Right atrium auricular region (tissue), 2 donors: ENCODE measurements at places on chromosomes 13 and 19. TPM values are rescaled to one million over a fixed set of nuclear protein-coding genes. Genes with fewer than 3 reads are reported as not detected.

Gene PDX1
- total RNA-seq = not detected

- H3K36me3 ChIP-seq = no peaks in the 10 kb centered on the region
- H3K4me1 ChIP-seq = no peaks in the 10 kb centered on the region
- no peak overlapping the region for H3K27ac ChIP-seq
These were observed 1.2 kb upstream of the PALM3 start for GRCh38 chr19:14063105-14063504.

Gene ZNF575
- not detected for total RNA-seq

Gene EMC10
- total RNA-seq = 94.9 TPM

Gene LRRC63
- total RNA-seq = not detected

DNA sequence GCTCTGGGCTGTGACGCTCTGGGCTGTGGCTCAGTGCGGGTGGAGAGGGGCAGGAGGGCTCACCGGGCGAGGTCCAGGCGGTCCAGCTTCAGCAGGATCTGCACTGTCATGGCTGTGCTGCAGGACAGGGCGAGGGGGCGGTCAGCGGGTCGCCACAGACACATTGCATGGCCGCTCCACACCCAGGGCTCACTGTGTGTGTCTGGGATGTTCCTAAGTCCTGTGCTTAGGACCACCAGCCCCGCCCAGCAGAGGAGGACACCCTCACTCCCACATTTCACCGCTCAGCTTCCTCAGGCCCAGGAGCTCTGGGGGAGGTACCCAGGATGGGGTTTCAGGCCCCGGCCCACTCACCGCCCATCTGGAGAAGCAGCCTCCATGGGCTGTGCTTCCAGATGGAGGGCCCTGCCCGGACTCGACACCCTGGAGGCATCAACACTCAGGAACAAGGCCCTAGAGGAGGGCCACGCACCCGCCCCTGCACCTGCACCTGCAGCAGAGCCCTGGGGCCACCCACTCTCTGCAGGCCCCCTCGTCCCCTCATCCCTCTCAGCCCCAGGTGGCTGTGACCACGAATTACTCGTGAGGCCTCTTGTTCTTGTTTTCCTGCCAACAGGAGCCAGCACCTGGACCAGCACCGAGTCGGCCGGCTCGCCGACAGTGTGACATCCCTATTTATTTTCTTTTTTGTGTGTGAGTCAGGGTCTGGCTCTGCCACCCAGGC is 9.7 kb upstream of the CERS1 start:
- no peaks in the 10 kb centered on the region for H3K27me3 ChIP-seq
- H3K4me3 ChIP-seq = no peak overlapping the region
- no peak overlapping the region for H3K27ac ChIP-seq
- no peaks in the 10 kb centered on the region for H3K4me1 ChIP-seq
- H3K36me3 ChIP-seq = peaks cover 29% of the 10 kb centered on the region

DNA sequence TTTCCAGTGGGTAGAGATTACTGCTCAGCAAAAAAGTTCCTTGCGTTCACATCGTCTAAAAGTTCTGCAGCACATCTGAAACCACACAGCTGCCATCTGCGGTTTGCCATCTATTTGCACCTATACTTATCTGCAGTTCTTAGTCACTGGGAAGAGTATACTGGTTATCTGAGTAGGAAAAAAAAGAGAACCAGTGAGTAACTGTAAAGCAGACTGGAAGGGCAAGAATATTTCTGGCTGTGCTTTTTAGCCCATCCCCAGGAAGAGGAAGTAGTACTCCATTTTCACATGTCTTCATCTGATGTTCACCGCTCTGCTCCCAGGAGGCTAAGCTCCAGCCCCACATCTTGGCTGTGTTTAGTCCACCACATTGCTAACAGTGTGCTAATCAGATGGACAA is 35.6 kb downstream of the EFNB2 start:
- H3K36me3 ChIP-seq = no peaks in the 10 kb centered on the region
- H3K27me3 ChIP-seq = no peaks in the 10 kb centered on the region
- peaks cover 17% of the 10 kb centered on the region for H3K4me1 ChIP-seq
- H3K27ac ChIP-seq = no peak overlapping the region

GRCh38 chr19:29810504-29810871 is 1.3 kb upstream of the CCNE1 start:
- DNase-seq = no peak
- H3K36me3 ChIP-seq = no peaks in the 10 kb centered on the region
- peaks cover 22% of the 10 kb centered on the region for H3K4me1 ChIP-seq
- H3K27me3 ChIP-seq = no peaks in the 10 kb centered on the region

GRCh38 chr13:48333976-48334375 is 30.4 kb downstream of the RB1 start:
- no peaks in the 10 kb centered on the region for H3K4me1 ChIP-seq
- no peaks in the 10 kb centered on the region for H3K27me3 ChIP-seq
- H3K27ac ChIP-seq = no peak overlapping the region

DNA sequence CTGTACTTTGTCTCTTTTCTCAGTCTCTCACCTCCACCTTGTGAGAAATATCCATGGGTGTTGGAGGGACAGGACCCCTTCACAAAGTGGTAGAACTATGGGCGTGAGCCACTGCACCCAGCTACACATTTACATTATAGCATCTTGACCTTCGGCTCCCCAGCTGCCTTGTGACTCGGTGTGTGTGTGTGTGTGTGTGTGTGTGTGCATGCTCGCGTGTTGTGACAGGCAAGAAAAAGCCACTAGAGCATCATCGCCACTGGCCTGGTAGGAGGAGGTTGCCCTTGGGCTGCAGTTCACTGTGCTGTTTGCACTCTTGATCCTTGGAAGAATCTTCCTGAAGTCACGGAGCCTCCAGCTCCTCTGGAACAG is 13.7 kb upstream of the ZNF888 start:
- H3K4me1 ChIP-seq = no peaks in the 10 kb centered on the region
- no peak overlapping the region for H3K4me3 ChIP-seq
- H3K27me3 ChIP-seq = no peaks in the 10 kb centered on the region
- H3K36me3 ChIP-seq = no peaks in the 10 kb centered on the region
- DNase-seq = no peak
- H3K27ac ChIP-seq = no peak overlapping the region

DNA sequence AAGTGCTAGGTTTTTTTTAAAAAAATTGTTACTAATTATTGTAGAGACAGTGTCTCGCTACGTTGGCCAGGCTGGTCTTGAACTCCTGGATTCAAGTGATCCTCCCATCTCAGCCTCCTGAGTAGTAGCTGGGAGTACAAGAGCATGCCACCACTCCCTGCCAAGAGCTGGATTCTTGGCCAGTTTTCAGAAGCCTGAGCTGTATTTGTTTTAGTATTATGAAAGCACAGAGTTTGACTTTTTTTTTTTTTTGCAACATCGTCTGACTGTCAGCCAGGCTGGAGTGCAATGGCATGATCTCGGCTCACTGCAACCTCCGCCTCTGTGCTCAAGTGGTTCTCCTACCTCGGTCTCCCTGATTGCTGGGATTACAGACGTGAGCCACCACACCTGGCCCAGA is 7.0 kb downstream of the ARMC6 start:
- H3K36me3 ChIP-seq = peaks cover 16% of the 10 kb centered on the region
- no peak overlapping the region for H3K27ac ChIP-seq
- H3K4me3 ChIP-seq = no peak overlapping the region
- peaks cover 6% of the 10 kb centered on the region for H3K4me1 ChIP-seq
- peak; percentile 81 for DNase-seq

DNA sequence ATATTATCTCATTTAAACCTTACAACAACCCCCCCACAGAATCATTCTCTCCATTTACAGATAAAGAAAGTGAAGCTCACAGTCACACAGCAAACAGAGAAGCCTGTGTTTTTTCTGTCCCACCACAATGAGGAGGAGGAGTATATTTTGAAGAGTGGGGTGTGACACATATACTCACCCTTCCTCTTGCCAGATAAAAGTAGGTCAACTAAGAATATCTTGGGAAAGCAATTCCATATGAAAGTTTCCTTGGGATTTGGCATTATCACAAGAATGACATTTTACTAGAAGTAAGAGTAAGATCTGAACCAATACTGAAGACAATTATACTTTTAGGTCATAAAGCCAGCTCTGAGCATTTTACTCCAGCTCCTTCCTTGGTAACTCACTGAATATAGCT is 287.5 kb upstream of the HTR2A start:
- H3K36me3 ChIP-seq = no peaks in the 10 kb centered on the region
- no peak for DNase-seq
- no peak overlapping the region for H3K4me3 ChIP-seq

Gene FKRP
- total RNA-seq = 20.3 TPM

DNA sequence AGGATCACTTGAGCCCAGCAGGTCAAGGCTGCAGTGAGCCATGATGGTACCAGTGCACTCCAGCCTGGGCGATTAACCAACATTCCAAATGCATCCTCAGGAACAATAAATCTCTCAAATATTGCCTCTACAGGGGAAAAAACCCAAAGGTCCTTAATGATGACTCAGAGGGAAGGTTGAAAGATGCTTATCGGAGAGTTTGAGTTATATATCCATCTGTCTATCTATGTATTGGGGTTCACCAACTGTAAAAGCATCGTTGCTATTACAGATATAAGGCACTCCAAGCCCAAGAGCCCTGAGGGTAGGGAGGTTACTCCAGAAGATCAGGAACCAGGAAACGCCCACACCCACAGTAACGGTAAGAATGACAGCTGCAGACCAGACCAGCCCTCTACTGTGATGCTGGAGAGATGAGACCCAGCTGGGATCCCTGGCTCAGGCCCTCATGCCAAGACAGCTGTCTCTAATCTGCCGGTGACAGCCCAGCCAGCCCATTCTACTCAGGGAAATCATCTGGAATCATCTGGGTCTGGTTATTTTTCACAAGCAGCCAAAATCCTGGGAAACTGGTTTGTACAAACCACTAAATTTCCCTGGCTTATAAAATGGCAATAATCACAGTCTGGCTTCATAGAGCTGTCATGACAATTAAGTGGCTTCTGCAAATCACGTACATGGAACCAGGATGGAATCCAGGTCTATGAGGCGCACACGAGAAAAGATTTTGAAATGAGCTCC is 23.8 kb downstream of the TEX101 start:
- H3K36me3 ChIP-seq = no peaks in the 10 kb centered on the region
- no peak overlapping the region for H3K4me3 ChIP-seq
- no peaks in the 10 kb centered on the region for H3K27me3 ChIP-seq
- H3K27ac ChIP-seq = peak overlapping the region; percentile 62
- DNase-seq = peak; percentile 65

DNA sequence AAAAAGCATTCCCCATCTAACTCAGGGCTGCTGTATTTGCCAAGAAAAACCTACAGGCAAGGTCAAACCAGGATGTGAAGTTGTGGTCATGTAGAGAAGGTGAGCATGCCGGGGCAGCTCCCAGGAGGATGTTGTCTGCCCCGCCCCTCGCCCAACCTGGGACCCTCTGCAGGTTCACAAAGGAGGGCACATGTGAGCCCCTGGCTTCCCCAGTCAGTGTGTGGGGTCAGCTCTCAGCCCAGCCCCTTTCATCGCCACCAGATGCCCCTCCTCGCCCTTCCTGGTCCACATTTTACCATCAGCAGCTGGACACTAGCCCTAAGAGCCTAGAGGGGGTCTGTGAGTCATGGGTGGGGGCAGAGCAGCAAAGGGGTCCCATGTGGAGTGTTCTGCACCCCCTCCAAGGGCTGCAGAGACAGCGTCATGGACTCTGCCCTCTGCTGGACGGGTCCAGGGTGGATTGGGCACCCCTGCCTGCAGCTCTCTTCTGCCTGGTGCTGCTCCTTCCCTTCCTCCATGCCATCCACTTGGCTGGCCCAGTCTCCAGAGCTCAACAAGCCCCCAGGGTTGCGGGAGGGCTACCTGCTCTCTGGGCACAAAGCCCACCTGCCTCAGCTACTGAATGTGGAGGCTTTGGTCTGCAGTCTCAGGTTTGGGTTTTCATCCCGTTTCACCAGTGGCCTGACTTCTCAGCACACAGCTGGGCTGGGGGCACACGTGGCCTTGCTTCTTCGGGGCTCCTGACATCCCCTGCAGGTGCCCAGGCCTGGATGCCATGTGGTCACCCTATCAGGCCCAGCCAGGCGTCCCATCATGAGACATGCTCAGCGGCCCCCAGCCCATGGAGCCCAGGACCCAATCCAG is 3.7 kb downstream of the PLEKHF1 start:
- H3K4me1 ChIP-seq = peaks cover 74% of the 10 kb centered on the region
- H3K27ac ChIP-seq = peak overlapping the region; percentile 96
- no peaks in the 10 kb centered on the region for H3K27me3 ChIP-seq
- no peak overlapping the region for H3K4me3 ChIP-seq

DNA sequence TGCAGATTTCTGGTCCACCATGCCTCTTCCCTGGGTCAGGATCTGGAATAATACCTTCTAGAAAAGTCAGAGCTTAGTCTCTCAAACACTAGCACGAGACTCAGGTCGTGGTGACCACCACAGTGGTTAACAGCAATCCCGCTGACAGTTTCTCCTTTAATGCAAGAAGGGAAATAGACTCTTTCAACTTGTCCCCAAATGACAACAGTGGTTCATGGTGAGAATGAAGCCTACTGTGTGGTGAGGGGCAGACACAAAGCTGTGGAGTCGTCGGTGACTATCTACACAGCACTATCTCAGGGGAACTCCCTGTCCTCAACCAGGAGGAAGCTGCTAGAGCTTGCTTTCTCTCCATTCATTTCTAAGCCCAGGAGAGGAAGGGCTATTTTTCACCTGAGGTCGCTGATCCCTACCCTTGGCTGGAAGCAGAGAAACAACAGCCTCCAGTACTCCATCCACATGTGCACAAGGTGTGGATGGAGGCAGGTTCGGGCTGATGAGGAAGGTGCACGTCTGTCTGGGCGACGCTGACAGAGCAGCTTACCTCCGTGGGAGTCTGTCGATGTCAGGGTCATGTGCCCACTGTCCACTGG is 72.4 kb downstream of the STK24 start:
- peak overlapping the region; percentile 74 for H3K27ac ChIP-seq
- DNase-seq = no peak

DNA sequence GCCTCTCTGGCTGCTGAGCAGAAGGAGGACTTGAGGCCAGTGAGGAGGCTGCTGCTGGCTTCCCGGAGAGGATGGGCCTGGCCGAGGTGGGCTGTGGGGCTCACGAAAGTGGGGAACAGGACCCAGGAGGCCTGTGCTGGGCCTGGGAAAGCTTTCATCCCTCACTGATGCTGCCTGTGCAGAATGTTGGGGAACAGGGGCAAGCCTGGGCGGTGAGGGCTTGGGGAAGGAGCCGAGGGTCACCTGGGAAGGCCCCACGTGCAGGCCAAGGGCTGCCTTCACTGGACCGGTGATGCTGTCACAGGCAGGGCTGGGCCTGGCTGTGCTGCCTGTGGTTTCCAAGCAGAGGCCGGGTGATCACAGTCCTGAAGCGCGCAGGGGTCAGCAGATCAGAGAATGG is 9.4 kb downstream of the AP1M1 start:
- H3K4me3 ChIP-seq = no peak overlapping the region
- peaks cover 62% of the 10 kb centered on the region for H3K36me3 ChIP-seq
- peaks cover 22% of the 10 kb centered on the region for H3K4me1 ChIP-seq
- no peaks in the 10 kb centered on the region for H3K27me3 ChIP-seq

GRCh38 chr13:24060993-24061392 is 99.5 kb upstream of the SPATA13 start:
- H3K27ac ChIP-seq = no peak overlapping the region
- DNase-seq = no peak
- no peaks in the 10 kb centered on the region for H3K27me3 ChIP-seq
- H3K4me3 ChIP-seq = no peak overlapping the region
- no peaks in the 10 kb centered on the region for H3K36me3 ChIP-seq
- peaks cover 4% of the 10 kb centered on the region for H3K4me1 ChIP-seq

DNA sequence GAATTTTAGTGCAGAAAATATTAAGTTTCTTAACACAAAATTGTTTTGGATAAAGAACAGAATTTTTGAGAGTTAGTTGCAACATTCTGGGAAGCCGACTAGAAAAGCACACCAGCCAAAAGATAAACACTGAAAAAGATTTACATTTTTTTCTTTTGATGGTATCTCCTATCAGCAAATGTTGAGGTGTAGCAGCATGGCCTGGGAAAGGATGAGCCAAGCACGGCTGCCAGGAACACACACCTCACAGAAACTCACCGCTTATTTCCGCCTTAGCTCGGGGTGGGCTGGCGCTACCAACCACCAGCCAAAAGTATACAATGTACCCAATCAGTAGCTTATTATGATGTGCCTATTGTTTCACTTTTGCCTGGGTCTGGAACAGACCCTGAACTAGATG is 134.7 kb downstream of the MIPEP start:
- H3K27ac ChIP-seq = no peak overlapping the region
- H3K4me1 ChIP-seq = no peaks in the 10 kb centered on the region
- H3K4me3 ChIP-seq = no peak overlapping the region
- no peaks in the 10 kb centered on the region for H3K36me3 ChIP-seq
